ENCODE measurements at places on chromosomes 12 and 14.

- no peak for DNase-seq
These were observed 88.8 kb downstream of the FBXL14 start for GRCh38 chr12:1505576-1505975.

DNA sequence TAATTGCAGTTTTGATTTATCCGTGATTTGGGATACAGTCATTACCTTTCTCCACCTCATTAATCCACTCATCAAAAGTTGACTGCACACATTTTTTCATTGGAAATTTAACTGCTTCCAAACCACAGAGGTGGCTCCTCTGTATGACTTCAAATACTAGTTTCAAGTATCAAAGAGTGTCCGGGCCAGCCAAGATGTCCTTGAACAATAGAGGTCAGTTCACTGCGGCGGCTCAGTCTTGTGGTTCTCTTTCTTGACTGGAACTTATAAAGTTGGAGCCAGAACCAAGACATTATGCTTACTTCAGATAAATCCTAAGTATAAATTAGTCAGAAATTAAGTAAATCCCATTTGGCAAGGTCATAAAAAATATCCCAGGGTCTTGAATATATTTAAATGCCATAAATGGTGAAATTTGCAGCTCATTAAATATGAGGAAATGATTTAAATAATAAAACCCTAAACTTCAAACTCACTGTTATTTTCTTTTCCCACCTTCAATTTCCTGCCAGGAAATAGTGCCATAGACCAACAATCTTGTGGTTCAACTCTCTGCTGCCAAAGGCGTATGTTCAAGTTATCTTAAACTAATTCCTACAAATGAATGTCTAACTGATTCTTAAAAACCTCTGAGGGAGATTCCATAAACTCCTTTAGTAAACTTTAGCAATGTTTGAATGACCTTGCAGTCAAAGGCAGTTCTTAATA lies 360.8 kb downstream of the AEBP2 start:
- DNase-seq: no peak

GRCh38 chr12:57230381-57231155 lies 1.1 kb downstream of the SHMT2 start:
- DNase-seq: no peak

- no peak for DNase-seq
These were observed 16.1 kb upstream of the SH2B3 start for GRCh38 chr12:111389635-111390034.

DNA sequence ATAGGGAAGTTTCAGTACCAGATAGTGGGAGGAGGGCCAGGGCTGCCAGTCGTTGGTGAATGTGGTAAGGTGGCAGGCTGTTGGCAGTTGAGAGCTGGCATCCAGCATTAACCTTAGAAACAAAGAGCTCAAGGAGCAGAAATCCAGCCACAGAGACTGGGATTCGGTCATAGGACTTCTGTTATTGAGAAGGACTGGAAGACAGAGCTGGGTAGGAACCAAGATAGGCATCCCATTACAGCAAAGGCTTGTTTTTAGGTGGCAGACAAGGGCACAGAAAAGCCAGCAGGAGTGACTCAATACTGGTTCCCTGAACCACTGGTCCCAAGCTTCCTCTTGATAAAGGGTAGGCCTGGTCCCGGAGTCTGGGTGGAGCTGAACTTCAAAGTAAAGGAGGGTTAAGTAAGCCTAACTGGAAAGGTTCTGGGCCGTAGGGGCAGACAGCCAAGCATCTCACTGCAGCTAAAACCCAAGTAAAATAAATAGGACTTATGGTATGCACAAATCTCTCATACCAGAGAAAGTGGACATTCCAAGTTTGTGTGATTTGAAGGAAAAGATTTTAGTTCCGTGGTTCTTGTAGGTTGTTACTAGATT lies 147.9 kb downstream of the ETV6 start:
- DNase-seq: no peak

- no peak for DNase-seq
These were observed 40.7 kb downstream of the PPFIBP1 start for GRCh38 chr12:27564612-27565213.

DNA sequence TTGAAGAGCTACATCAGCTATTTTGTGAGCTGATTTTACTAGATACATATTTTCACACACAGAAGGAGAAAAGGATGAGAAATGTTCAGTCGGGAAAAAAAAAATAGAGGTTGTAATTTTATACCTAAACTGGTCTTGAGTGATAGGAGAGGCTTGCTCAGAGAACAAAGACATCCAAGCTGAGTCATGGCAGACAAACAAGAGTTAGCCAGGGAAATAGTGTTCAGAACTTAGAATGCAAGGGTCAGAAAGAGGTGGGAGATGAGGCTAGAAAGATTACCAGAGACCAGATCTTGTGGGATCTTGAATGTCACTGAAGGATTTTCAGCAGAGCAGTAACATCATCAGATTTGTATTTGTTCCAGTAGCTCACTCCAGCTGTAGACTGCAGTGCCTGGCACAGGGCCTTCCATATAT lies 121.9 kb upstream of the ATF1 start:
- no peak for DNase-seq

GRCh38 chr12:103561174-103561573 lies 25.9 kb upstream of the STAB2 start:
- DNase-seq: no peak

GRCh38 chr14:24321212-24321975 lies 10.1 kb downstream of the LTB4R start:
- no peak for DNase-seq

GRCh38 chr12:101015044-101015443 lies 195.0 kb downstream of the SLC5A8 start:
- DNase-seq: no peak

DNA sequence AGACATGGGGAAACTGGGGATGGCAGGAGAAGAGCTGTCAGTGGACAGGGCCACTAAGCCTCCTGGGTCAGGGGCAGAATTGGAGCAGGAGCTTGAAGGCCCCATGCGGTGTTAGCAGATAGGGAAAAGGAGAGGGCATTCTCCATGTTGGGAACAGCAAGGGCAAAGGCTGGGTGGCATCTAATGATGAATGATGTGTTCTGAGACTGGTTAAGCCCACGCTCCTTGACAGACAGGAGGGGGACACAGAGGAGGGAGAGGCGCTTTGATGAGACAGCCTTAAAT lies 63.0 kb downstream of the CLMN start:
- no peak for DNase-seq

DNA sequence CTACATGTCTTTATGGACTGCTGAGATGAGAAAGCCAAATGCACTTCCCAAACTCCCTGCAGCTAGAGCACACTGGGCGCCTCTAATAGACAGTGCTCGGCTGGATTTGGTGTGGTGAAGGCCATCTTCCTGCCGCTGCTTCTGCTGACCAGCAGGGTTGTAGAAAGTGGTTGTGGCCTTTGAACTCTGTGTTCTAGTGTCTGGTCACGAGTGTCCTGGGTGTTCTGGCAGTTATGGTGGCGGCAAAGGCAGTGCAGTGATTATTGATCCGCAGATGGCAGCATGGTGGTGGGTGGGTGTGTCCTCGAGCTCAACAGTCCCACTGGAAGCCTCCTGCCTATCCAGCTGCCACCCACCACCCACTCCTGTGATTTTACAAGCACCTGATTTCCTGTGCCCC lies 43.4 kb downstream of the SMIM41 start:
- DNase-seq: no peak

- DNase-seq: no peak
These were observed 362.3 kb downstream of the NAV3 start for GRCh38 chr12:78192979-78193378.

DNA sequence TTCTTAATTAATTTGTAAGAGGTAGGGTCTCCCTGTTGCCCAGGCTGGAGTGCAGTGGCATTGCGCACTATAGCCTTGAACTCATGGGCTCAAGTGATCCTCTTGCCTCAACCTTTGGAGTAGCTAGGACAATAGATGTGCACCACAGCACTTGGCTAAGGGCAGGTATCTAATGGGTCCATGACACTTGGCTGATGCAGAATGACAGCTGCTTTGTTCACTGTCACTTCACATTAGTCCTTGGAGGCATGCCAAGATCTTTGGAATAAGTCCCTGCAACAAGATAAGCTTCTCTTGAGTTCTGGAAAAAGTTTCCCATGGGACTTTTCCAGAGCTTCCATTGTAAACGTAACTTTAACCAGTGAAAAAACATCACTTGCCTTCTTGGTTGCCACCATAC lies 23.4 kb downstream of the COQ6 start:
- DNase-seq: no peak

- no peak for DNase-seq
These were observed 45.5 kb upstream of the PTPRR start for GRCh38 chr12:70966046-70966445.
